ENCODE measurements at places on chromosomes 7 and 10.
A peak's percentile ranks its signal among the peaks of the same experiment; 100 is the strongest.

DNA sequence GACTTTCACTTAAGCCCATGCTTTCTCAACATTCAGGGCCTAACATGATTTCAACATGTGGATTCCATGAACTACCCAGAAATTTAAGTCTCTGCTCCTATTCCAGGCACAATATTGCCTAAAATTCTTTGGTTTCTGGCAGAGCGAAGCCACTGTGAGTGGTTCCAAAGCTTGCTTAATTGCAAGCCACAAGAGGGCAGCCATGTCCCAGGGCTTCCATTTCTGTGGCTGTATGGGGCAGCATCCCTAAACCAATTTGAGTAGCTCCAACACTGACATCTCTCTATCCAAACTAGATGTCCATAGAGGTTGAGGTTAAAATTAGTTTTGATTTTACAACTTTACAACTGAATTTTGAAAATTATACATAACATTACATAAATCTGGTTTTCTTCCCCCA is 56.3 kb upstream of the MDFIC start:
- DNase-seq, result peak; percentile 30

GRCh38 chr10:102185811-102186527 is 33.8 kb downstream of the NOLC1 start:
- no peak for DNase-seq

GRCh38 chr10:74103560-74104258 is 46.9 kb downstream of the AP3M1 start:
- no peak for DNase-seq

GRCh38 chr10:69146759-69147158 is 22.8 kb downstream of the VPS26A start:
- no peak for DNase-seq

GRCh38 chr7:54921116-54921515 is 97.7 kb upstream of the EGFR start:
- DNase-seq, result no peak

GRCh38 chr10:129057856-129058663 is 409.0 kb upstream of the MGMT start:
- DNase-seq, result no peak

- no peak for DNase-seq
Observed at GRCh38 chr10:88048312-88048711, 184.9 kb downstream of the PTEN start.

DNA sequence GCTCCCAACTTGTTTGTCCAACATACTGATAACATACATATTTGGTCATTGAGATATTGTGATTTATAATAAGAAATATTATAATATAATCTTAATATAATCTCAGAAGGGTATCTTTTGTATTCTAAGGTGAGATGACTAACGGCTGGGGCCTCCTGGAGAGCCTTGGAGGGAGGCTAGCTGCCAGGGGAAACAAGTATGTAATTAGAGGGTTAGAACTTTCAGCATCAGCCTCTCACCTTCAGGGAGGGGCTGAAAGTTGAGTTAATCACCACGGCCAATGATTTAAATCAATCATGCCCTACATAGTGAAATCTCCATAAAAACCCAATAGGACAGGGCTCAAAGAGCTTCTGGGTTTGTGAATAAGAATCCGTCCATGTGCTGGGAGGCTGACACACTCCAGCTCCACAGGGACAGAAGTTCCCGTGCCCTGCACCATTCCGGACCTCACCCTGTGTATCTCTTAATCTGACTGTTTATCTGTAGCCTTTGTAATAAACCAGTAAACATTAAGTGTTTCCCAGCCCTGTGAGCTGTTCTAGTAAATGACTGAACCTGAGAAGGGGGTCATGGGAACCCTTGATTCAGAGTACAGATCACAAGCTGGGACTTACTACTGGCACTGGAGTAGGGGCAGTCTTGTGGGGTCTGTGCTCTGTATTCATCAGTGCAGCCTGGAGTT is 86.3 kb upstream of the STEAP1B start:
- no peak for DNase-seq

GRCh38 chr10:73225518-73225917 is 21.5 kb downstream of the DNAJC9 start:
- DNase-seq, result no peak

- DNase-seq, result no peak
Observed at GRCh38 chr7:28086198-28086597, 94.4 kb downstream of the JAZF1 start.

DNA sequence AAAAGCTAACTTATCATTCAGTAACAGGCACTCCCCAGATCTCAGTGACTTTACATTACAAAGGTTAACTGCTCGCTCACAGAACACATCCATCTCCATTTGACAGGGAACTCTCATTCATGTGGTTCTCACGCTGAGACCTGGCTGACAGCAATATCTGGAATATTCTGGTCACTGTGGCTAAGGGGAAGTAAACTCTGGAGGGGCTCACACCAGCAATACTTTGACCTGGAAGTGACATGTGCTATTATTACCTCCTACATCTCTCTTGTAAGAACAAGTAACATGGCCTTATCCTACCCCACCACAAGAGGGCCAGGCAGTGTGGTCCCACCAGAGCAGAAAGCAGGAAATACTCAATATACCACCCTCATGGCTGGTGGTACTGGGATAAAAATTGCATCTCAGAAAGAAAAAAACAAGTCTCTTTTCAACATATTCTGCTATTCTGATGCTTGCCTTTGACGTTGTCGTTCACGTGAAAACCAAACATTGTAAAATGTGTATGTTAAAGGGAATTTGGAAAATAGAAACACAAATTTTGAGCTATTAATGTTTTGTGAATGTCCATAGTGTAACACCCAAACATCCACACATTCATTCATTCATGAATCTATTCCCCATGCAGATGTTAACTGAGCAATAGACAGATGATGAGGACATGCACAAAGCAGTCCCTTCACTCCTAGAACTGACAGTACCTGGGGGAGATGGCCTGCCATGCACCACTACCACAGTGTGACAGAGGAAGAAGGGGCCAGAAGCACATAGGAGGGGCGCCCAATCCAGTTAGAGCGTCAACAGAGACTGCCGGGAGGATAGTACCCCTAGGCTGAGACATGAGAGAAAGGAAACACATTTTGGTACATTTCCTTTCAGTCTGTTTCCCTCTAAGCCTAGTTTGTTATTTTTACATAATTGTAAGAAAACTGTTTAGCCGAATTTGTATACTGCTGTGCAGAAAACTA is 166.0 kb upstream of the SP4 start:
- peak; percentile 35 for DNase-seq

GRCh38 chr10:31866118-31866670 is 62.4 kb downstream of the ARHGAP12 start:
- no peak for DNase-seq

DNA sequence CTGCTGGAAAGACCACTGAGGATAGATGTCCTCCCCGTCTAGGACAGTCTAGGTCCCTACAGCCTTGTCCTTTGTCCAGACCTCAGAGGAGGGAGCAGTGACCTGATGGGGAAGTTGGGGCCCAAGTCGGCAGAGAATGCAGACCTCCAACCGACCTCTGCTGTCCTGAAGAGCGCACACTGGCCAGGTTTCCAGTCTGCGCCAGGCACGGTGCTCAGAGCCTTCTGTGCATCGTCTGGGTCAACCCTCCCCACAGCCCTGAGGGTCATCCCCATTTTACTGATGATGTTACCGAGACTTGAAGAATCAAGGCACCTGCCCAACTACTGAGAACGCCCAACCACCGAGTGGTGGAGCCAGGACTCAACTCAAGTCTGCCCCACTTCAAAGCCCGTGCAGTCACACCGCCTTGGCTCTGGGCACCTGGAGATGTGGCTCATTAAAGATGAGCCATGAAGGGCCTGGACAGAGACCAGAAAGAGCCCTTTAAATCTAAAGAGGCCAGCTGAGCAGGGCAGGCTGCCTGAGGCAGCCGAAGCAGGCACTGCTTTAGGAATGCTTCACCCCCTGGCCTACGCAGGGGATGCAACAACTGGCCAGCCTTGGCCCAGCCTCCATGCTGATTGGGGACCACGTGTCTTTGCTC is 4.4 kb downstream of the ITPRIP start:
- DNase-seq, result no peak

DNA sequence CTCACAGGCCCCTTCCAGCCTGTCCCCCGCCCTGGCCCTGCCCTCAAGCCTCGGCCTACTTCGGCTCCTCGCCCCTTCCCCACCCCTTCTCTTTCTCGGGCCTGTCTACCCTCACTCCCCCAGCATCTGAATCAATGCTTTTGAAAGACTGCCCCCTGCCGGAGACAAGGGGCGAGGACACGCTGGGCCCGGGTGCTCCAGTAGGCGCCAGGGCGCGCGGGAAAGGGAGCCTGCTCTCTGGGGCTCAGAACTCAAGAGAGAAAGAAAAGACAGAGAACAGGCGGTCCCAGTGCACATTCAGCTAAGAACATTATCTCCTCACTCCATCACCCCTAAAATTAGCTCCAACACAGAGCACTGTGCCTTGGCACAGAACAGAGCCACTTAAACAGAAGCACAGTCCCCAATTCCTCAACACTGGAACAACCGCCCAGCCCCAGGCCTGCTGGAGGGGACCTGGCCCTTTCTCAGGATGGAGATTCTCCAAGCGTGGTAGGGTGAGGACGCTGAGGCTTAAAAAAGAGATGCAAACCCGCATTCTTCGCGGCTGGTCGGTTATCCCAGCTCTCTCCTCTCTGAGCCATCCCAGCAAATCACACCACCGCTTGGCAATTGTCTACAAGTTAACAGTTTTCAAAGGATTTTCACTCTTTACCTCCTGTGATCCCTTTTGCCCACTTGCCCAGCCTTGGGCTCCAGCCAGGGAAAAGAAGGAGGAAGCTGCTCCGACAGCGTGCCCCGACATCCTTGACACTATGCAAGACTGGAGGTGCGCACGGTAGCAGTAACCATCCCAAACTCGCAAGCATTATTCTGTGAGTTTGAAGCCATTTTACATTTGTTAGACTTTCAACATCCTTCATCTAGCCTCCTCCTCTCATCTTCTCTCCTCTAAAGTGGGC is 2.1 kb downstream of the GIGYF1 start:
- peak; percentile 77 for DNase-seq

DNA sequence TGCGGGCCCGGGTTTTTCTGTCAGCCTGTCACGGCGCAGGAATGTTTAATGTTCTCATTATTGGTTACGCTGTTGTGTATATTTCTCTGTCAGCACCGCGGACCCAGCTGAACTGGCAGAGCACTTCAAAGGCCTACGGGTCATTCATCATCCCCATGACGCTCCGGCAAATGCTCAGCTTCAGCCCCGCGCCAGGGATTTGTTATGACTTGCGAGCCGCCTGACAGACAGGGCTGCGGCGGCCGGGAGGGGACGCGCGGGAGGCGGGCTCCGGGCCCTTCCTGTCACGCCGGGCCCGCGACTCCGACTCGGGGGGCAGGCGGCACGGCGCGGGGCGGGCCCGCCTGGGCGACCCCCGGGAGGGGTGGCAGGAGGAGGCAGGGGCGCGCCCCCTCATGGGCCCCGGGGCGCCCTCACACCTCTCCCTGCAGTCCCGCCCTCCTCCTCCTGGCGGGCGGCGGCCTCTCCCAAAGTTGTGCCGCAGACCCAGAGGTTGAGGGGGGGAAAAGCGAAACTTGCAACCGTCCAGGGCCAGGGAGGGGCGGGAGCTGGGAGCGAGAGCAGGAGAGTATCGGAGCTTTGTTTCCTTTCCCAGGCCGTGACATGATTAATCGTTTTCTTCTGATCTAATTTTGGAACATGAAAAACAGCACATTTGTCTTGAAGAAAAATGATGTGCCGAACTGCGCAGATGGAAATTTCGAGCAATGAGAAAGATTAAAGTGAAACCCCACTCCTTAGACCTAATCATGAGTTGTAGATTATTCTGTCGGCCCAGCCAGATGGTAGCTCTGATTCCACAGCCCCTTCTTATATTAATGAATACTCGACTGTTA is 59.3 kb upstream of the COMTD1 start:
- peak; percentile 48 for DNase-seq

DNA sequence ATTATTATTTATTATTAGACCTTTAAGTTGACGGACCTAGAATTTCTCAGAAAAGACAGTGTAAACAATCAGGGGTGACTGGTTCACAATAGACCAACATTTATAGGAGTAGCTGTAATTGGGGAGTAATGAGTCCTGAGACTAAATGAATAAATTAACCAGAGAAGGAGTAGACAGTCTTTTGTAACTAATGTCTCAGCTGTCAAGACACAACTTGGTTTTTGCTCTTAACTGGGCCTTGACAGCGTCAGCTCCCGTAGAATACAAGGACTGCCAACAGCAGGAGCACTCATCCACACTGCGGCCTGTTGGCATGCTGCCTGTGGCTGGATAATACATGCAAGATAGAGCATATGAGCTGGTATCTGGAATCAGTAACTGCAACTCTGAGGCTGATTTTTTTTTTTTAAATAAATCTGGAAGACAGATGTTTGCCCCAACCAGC is 123.9 kb downstream of the CACNA2D1 start:
- no peak for DNase-seq

GRCh38 chr10:44176311-44176710 is 208.6 kb downstream of the CXCL12 start:
- no peak for DNase-seq

GRCh38 chr10:1109795-1110673 is 53.8 kb downstream of the WDR37 start:
- peak; percentile 67 for DNase-seq

DNA sequence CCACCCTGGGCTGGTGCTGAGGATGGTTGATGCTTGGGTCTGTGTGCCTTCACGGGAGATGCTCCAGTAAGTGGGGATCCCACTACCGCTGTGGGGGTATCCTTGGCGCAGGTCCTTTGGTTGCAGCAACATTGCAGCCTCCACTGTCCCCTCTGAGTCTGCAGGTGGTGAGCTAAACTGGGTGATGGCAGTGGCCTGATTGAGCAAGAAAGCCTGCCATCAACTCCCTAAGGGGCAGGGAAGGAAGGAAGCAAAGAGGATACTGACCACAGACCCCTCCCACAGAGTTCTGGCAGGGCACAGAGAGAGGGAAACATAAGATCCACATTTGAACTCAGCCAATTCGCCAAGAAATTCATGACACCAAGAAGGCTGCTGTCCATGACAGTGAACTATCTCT is 43.2 kb downstream of the MYO1G start:
- no peak for DNase-seq

GRCh38 chr10:120459185-120459584 is 2.2 kb downstream of the PLPP4 start:
- DNase-seq, result no peak

- no peak for DNase-seq
Observed at GRCh38 chr7:31106303-31107105, 54.4 kb downstream of the ADCYAP1R1 start.
